ENCODE measurements at places on chromosomes 7 and 10. TPM values are rescaled to one million over a fixed set of nuclear protein-coding genes. Genes with fewer than 3 reads are reported as not detected.

GRCh38 chr10:97406064-97406463 lies 4.9 kb upstream of the RRP12 start:
- DNase-seq, result no peak

DNA sequence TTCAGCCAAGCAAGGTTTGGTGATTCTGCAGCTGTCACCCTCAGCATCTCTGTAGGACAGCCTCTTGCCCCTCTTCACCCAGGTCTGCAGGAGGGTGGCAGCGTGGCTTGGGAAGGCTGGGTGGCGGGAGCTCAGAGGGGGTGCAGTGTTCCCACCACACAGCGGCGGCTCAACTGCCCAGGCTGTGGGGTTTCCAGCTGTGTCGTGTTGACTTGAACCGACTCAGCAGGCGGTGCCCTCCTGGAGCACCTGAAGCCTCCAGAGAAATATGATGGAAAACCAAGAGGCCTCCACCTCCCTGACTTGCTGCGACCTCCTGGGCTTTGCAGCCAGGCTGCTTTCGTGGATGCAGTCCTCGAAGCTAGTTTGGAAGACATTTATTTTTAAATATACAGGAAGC lies 68.0 kb upstream of the KLF6 start:
- DNase-seq, result no peak

Gene FFAR4
- total RNA-seq, result 0.70 TPM

Gene PLEKHS1
- 0.45 TPM for total RNA-seq

DNA sequence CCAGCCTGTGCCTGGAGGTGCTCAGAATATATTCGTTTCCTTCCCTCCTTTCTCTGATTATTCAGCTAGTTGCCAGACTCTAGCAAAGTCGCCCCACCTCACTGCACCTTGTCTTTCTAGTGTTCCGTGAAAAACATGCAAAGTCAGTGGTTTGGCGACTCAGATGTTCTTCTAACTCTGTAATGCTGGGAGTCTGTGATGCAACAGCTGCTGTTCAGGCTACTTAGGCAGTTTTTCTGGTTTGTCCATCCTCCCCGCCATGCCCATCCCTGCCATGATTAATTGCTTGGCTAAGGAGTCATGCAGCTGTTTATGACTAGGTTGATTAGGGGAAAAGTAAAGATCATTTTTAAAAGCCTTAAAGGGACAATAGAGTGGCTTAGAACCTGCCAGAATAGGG lies 99.4 kb downstream of the MTPN start:
- no peak for DNase-seq

- no peak for DNase-seq
Measured at GRCh38 chr10:114073395-114074186, 29.9 kb downstream of the ADRB1 start.

Gene PDE1C
- total RNA-seq, result 8.5 TPM

DNA sequence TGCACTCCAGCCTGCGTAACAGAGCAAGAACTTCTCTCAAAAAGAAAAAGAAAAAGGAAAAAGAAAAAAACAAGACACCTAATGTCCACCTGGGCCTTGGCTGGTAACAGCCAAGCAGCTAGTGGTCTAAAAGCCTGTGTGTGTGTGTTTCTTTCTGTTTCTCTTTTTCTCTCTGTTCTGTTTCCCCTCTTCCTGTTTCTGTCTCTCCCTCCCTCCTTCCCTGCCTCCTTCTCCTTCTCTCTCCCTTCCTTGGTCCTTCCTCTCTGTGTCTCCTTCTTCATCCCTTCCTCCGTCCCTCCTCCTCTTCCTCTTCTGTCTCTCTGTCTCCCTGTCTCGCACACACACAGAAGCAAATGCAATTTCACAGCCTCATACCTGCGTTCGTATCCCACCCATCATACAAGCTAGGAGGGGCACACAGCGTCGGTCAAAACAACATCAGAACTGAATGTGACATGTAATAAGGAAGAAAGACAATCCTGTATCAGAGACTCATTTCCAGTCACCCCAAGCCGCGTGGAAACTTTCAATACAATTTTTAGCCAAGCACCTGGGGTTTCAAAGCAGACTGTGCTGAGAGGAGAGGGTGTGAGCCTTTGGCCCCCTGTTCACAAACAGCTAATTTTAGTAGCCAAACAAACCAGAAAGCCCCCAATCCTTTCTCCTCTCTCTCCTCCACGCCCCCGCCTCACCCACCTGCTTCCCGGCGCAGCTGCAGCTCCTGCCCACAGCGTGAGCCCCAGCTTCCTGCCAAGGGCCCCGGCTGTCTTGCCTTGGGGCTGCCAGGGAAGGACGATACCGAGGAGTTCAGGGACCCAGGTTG lies 50.2 kb upstream of the GNA12 start:
- DNase-seq, result no peak

DNA sequence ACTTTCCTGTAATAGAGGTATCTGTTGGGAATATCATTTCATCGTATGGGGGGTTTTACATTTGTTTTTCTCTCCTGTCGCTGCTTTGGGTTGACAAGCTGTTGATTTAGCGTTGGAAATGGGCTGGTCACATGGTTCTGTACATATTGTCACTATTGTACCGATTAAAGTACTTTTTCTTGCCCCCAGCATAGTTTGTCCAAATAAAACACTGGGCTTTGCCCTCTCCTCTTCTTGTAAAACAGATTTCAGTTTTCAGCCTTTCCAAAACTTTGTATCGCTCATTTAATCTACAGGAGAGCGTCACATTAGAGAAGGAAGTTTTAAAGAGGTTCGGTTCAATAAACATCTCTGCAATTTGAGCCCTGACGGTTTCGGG lies 4.0 kb downstream of the BMI1 start:
- DNase-seq, result no peak
